Pulmonary artery endothelial cell (primary cell): ENCODE measurements at places on chromosomes 7 and 10. TPM values are rescaled to one million over a fixed set of nuclear protein-coding genes. Genes with fewer than 3 reads are reported as not detected.

The DGKI gene
- 0.33 and 0.53 TPM in 2 replicates for total RNA-seq

GRCh38 chr10:50992972-50993766 is 81.1 kb upstream of the PRKG1 start:
- DNase-seq = no peak

DNA sequence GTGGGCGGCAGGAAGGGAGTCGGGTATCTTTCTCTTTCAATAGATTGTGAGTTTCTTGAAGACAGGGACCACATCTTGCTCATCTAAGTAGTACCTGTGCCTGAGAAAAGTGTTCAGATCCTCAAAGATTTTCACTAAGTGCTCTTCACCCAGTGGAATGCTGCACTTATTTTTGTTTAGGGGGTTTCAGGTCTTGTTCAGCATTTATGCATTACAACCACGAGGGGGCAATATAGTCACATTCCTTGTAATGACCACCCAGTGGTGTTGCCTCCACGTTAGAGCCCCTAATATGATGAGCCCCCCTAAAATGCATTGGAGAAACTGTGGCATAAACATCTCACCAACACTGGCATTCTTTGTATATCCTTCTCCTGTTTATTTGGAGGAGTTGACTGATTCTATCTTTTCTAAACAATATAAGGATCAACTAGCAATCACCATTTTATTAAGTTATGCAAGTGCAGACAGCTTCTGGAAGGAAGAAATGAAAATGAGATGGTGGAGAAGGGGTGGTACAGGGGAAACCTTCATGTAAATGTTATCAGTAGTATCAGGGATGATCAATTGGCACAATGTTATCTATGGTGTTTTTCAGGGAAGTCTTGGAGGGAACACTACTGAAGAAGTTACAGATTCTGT is 3.1 kb upstream of the PAPSS2 start:
- DNase-seq = no peak

The SLC16A12 gene
- 0.66 and 1.3 TPM in 2 replicates for total RNA-seq

GRCh38 chr7:44960011-44960580 is 18.7 kb downstream of the MYO1G start:
- DNase-seq = no peak

The CRTAC1 gene
- total RNA-seq = 2.5 and 4.9 TPM in 2 replicates

DNA sequence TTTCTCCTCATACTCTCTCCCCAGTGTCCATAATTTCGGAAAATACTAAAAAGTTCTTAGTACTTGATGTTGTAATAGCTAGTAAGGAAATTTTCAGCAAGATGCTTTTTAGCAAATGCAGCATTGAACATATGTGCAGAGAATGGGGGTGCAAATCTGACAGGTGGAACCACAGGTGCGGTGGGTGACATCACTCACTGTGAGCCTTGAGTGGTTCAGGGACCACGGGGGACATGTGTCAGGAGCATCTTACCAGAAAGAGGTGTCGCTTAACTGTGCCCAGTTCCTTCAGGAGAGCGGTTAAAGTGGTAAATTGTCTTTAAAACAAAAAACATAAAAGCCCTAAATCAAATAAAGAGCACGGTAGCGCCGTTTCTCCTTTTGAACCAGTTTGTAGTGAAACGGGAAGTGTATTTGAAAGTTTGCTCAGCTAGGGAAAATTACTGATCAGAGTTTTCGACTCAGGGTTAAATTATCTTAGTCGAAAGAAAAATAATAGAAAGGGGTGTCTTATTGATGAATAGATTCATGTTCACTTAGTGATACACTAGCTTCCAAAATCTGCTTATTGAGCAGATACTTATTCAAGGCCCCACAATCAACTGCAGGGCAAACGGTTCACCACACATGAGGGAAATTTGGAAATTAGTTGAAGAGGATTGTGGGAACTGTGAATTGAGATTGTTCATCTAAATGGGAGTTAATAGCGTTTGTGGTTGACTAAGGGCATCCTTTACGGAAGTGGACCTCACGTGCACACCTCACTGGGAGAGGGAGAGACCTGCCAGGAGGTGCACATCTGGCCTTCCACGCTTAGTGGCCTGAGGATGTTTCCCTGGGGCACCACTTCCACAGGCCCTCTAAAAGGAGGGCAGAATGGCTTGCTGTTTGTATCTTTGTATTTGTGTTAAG is 12.7 kb downstream of the CUL1 start:
- DNase-seq = no peak

GRCh38 chr10:86294346-86295265 is 72.0 kb downstream of the GRID1 start:
- no peak for DNase-seq

- no peak for DNase-seq
Measured at GRCh38 chr10:69709366-69709941, 79.4 kb downstream of the FAM241B start.

DNA sequence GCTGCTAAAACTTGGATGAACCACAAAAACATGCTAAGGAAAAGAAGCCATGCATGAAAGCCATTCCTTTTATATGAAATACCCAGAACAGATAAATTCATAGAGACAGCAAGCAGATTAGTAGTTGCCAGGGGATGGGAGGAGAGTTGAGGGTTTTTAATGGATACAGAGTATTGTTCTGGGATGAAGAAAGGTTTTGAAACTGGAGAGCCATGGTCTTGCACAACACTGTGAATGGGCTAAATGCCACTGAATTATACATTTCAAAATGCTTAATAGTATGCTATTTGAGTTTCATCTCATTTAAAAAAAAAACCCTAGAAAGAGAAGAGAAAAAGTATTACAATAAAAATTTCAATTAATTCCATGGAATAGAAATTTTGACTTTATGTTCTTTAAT is 154.3 kb downstream of the GNAT3 start:
- no peak for DNase-seq

The NPY4R gene
- not detected in 2 replicates for total RNA-seq

GRCh38 chr7:126702242-126703016 is 550.3 kb downstream of the GRM8 start:
- DNase-seq = no peak

DNA sequence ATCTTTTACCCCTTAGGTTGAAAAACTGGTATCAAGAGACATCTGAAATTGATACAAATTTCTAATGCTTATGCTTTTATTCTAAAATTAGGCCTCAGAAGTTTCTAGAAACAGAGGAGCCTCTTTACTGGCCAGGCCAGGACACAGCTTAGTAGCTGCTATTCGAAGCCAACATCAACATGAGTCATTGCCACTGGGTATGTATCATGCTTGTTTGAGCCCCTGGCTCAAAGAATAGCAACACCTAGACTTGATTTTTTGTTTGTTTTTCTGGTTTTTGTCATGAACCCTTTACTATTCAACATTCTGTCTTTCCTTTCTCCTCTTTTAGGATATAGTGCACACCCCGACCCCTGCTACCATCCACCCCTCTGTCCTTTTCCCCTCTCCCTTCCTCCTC is 90.9 kb upstream of the STK17A start:
- DNase-seq = no peak

DNA sequence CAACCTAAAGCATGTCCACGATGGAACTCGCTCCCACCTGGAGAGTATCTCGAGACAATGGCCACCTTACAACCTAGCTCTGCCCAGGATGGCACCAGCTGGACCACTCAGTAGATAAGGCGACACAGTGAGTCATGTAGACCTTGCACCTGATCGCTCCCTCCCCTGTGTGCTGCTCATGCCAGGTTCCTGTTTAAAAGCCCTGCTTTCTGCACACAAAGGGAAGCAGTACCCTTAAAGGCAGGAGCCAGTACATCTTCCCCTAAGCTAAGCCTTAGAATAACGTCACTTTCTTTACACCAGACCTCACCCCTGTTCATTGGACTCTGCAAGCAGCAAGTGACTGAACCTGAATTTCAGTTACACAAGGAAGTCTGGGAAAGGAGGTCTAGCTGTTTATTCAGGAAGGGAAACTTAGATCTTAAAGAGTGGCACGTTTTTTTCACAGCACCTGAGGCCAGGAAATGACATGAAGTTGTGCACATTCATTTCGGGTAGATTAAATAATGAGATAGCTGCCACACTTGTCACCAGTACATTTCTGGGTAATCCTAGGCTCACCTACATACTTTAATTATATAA is 117.9 kb downstream of the MTPAP start:
- no peak for DNase-seq

DNA sequence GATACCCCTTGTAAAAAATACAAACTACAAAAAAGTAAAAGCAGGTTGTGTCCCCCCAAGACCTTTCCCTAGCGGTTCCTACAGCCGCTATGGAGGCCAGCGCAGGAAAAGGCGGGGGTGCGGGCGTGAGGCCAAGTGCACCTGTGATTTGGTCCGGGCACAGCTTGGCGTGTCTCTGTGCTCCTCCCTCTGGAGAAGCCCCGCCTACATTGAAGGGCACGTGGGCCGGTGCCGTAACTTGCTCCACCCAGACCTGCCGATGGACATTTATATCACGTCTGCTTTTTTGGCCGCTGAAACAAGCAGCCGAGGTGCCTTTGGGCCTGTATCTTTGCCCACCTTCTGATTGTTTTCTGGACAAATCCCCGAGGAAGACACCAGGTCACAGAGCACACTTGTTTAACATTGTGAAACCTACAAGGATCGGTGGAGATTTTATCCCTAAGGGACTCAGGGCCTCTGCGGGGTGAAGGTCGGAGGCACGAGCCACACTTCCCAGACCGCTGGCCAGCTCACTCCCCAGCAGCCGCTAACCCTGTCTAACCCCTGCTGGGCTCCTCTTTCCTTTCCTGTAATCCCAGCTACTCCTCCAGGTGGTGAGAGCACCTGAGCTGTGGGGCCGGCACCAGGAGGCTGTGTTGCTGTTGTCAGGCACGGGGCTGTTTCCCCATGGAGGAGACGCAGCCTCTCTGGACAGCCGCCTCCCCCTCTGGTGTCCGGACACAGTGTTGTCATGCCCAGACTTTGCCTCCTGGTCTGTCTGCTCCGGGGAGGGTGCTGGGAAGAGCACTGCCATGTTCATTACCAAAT is 18.8 kb upstream of the INPP5A start:
- DNase-seq = no peak

DNA sequence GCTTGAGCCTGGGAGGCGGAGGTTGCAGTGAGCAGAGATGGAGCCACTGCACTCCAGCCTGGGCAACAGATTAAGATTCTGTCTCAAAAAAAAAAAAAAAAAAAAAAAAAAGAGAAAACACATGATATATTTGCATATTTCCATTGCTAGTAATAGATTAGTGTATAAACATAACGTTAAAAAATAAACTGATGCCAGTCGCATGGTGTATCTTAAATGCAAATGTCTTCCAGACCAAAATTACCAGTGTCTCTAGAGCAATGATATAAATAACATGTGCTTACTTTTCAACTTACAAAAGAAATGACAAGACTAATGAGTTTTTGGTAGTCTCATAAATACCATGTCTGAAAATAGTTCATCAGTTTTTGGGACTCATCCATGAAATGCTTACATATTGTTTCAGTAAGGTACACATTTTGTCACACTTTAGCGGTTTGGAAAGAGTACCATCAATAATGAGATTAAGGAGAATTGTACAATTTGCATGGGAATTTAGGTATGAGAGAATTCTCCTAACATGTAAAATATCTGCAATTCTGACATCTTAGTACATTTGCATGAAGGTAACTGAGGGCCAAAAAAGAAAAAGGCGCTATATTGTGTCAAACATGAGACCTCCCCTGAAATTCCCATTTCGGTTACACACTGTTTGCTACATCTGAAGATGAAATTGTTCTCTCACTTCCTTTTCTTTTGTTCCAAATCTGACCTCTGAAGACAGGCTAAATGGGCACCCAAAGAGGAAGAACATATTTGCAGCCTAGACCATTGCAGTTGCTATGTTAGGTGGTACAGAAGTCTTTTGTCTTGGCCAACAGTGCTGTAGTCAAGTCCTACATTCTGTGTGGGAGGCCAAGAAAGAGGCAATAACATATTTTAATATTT is 51.5 kb upstream of the PIP4K2A start:
- no peak for DNase-seq

- no peak for DNase-seq
Measured at GRCh38 chr10:124903111-124903510, 38.8 kb upstream of the ZRANB1 start.

The FIS1 gene
- 132 and 233 TPM in 2 replicates for total RNA-seq

The UNCX gene
- total RNA-seq = not detected in 2 replicates

DNA sequence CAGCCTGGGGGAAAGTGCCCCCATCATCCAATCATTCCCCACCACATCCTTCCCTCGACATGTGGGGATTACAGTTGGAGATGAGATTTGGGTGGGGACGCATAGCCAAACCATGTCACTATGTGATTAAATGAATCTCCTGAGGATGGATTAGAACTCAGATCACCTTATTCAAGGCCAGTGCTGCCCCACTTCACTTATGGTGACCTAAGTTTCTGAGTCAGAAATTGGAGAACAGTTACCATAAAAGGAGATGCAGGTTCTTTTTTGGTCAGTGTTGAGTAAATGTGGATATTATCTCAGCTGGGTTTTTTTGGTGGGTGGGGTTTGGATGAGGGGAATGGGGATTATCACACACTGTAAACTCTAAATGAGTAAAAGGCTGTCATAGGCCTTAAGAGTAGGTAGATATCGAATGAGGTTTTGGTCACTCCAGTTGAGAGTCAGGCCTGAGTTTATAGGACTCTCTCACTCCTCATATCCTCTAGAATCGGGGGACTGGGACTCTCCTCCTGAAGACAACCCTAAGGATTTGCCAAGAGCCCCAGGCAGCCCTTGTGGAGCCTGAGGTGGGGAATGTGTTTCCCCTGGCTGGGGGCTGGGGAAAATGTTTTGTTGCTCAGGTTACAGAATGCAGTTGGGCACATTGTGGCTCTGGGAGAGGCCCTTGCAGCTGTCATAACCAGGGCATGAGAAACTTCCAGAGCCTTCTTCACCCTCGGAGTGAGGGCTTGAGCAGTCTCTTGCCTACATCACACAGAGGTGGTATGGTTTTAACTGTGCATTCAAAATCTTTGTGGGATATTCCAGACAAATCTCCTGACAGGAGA is 213.0 kb downstream of the BAMBI start:
- DNase-seq = no peak

The RET gene
- total RNA-seq = 0.04 and 0.07 TPM in 2 replicates

DNA sequence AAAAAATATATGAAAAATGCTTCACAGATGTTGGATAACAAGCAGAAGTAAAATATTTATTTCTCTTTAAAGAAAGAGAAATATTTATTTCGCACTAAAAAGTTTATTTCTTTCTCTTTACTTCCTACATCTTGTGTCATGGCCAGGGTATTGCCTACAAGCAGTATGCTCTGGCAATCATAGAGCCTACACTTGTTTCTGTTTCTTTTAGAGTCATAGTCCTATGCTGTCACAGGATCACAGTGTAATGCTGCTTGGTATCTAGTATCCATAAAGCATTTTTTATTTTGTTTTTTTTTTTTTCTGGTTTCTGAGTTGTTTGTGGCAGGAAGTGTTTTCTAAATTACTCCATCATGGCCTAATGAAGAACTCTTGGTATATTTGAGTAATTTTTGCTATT is 116.0 kb downstream of the ATRNL1 start:
- no peak for DNase-seq

DNA sequence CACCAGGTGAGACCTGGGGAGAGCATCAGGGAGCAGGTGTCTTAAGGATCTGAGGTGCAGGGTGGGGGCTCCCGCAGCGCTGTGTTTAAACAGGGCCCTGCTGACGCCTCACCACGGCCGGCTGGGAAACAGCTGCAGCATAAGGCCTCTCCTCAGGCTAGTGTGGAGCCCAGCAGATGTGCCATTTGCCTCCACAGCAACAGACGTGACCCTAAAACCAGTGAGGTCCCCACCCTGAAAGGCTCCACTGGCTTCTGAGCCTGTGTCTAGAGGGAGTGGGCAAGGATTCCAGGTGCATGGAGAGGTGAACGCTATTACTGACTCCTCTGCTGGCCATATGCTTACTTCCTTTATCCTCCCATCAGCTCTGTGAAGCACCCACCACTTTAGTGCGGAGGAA is 47.8 kb downstream of the SYPL1 start:
- no peak for DNase-seq

GRCh38 chr10:35136263-35136815 is 9.7 kb downstream of the CREM start:
- DNase-seq = no peak

GRCh38 chr10:99303899-99304861 is 25.0 kb upstream of the CNNM1 start:
- DNase-seq = no peak
